ENCODE measurements at places on chromosomes 16 and 17.

DNA sequence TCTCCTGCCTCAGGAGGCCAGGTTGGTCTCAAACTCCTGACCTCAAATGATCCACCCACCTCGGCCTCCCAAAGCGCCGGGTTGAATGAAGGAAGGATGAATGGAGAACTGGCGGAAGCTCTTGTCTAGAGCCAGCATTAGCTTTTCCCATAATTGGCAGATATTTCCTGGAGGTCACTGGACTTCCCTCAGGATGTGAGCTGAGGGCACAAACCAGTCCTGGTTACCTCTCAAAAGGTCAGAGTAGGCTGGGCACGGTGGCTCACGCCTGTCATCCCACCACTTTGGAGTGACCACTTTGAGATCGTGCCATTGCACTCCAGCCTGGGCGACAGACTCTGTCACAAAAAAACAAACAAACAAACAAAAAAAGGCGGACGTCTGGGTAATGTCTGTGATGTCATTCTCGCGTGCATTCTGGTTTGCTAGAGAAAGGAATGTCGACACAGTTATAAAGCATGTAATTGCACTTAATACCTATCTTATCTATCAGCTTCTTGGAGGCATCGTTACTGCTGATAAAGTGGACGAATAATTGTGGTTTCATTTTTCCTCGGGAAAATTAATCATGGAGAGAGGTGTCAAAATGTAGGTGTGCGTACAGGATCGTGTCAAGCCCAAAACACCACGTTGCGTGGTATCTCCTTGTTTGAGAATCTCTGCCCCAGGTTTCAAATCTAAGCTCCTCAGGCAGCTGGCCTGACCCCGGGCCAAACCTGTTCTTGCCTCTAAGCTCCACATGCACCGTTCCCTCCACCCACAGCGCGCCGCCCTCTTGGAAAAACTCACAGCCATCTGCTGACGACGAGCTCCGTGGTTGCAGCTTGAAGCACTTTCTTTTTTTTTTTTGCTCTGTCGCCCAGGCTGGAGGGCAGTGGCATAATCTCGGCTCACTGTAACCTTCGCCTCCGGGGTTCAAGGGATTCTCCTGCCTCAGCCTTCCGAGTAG is 6.4 kb upstream of the CRK start:
- DNase-seq: no peak

GRCh38 chr17:83200231-83200699 is 120.9 kb downstream of the METRNL start:
- no peak for DNase-seq

DNA sequence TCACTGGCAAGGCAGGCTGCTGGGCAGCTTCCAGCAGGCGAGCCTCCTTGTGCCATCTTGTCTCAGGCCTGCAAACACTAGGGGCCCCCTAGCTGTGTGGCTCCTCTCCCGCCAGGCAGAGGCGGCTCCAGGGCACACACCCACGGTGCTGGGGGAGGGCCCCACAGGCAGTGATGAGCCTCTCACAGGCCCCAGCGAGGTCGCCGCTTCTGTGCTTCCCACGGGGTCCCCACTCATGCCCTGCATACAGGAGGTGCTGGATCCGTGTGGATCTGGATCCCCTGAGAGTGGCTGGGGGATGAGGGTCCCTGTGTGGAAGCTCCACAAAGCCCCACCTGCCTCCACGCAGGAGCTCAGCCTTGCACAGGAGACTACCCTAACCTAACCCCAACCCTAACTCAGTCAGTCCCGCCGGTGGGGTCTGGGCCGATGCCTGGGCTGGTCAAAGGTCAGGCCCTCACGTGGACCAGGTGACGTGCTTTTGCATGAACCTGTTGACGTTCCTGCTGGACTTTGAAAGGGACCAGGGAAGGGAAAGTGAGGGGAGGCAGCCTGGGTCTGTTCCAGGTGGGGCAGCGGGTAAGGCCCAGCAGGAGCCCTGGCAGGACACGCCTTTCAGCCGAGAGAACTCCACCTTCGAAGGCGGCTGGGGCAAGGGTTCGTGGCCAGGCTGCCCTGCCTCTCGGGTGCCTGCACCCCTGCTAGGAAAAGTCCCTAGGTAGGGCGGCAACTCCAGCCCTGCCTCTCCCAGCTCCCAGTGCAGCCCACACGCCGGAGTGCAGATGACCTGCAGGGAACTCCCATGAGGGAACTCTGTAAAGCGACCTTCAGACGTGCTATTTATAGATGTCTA is 5.2 kb downstream of the SECTM1 start:
- no peak for DNase-seq

GRCh38 chr17:78965491-78965924 is 14.2 kb downstream of the LGALS3BP start:
- no peak for DNase-seq

GRCh38 chr17:57210972-57211411 is 45.3 kb upstream of the MSI2 start:
- DNase-seq: no peak

- DNase-seq: no peak
These were observed 3.7 kb downstream of the ARHGAP27 start for GRCh38 chr17:45428931-45429338.

DNA sequence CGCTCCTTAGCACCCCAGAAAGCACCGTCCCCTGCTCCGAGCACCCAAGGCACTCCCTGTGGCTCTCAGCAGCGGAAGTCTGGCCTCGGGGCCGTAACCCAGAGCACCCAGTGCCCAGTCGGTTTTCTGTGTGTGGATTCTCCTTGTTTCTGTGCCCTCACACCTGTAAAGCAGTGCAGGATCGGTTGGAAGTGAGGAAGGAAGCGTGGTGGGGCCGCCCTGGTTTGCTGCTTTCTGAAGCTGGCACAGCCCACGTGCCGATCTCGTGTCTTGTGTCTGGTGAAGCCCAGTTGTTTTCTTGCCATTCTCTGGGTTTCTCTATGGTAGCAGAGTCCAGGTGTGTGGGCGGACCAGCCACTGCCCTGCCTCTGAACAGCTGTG is 3.7 kb downstream of the ACSF3 start:
- no peak for DNase-seq

GRCh38 chr16:88853325-88853941 is 3.3 kb downstream of the GALNS start:
- no peak for DNase-seq

GRCh38 chr17:56136301-56136700 is 17.0 kb upstream of the ANKFN1 start:
- DNase-seq: no peak

GRCh38 chr16:49419862-49420261 is 46.3 kb downstream of the C16orf78 start:
- no peak for DNase-seq

- no peak for DNase-seq
These were observed 7.1 kb upstream of the ZNF747 start for GRCh38 chr16:30541502-30542329.

- no peak for DNase-seq
These were observed 46.3 kb downstream of the DNAH9 start for GRCh38 chr17:11644265-11645212.

DNA sequence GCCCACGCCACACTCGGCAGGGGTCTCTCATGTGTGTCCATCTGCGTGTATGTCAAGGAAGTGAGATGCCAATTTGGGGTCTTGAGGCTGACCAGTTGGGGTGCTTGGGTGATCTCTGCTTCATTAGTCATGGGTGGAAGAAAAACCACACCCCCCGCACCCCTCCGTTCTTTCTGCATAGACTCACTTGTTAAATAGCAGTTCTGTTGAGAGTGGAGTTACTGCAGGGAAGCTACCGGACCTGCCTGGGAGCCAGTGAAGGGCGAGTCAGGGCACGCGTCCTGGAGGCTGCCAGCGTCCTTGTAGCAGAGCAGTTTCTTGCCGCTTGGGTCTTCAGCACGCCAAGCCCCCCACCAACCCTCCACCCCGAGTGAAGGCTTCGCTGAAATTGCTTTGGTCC is 8.5 kb downstream of the SNN start:
- DNase-seq: no peak

GRCh38 chr16:1535391-1536291 is 2.2 kb downstream of the TMEM204 start:
- DNase-seq: no peak

- no peak for DNase-seq
These were observed 125.0 kb upstream of the HS3ST2 start for GRCh38 chr16:22688930-22689329.

GRCh38 chr16:86990451-86990850 is 326.7 kb downstream of the C16orf95 start:
- no peak for DNase-seq

DNA sequence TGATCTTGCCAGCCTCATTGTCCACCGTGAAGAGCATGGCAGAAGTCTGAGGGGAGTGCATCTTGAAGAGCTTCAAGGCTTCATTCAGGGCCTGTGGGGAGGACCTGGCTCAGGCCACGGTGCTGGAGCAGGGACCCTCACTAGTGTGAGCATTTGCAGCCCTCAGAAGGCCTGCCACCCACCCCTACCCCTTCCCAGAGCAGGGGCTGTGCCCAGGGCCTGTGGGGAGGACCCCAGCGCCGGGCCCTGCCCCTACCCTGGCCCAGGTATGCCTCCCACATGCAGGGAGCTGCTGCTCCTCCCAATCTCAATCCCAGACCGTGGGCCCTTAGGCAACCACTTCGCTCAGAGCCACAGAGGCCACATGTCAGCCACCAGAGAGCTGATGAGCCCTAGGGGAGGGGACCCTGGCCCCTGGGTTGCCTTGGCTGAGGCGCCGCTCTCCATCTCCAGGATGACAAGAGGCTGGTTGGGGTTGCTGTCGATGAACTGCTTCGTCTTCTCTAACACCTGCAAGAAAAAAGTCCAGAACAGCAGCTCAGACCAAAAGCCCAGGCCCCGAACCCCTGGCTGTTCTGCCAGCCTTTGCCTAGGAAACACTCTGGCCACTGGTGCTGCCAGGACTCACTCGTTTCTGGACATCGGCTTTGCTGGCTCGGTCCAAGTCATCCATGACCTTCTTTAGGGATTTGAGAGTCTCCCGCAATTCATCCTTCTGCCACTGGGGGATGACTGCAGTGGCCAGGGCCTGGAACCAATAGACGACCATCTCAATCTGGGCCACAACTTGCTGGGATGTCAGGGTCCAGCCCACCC is 1.8 kb upstream of the EXOSC6 start:
- no peak for DNase-seq

GRCh38 chr17:33124871-33125551 is 133.4 kb downstream of the SPACA3 start:
- DNase-seq: no peak

DNA sequence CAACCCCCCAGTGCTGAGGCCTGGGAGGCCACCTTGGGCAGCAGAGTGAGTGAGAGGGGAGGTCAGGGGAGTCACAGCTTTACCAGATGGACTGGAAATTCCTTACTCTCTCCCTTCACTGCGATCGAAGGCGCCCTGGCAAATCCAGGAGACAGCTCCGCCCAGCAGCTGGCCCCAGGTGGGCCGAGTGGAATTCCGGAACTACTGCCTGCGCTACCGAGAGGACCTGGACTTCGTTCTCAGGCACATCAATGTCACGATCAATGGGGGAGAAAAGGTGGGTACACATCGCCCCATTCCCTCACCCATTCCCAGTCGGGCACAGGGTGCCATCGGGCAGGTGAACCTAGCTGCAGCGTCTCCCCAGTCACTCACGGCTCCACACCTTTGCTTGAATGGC is 91.6 kb downstream of the ABCC6 start:
- no peak for DNase-seq

GRCh38 chr17:42928714-42929496 is 28.3 kb downstream of the G6PC1 start:
- DNase-seq: peak; percentile 15

DNA sequence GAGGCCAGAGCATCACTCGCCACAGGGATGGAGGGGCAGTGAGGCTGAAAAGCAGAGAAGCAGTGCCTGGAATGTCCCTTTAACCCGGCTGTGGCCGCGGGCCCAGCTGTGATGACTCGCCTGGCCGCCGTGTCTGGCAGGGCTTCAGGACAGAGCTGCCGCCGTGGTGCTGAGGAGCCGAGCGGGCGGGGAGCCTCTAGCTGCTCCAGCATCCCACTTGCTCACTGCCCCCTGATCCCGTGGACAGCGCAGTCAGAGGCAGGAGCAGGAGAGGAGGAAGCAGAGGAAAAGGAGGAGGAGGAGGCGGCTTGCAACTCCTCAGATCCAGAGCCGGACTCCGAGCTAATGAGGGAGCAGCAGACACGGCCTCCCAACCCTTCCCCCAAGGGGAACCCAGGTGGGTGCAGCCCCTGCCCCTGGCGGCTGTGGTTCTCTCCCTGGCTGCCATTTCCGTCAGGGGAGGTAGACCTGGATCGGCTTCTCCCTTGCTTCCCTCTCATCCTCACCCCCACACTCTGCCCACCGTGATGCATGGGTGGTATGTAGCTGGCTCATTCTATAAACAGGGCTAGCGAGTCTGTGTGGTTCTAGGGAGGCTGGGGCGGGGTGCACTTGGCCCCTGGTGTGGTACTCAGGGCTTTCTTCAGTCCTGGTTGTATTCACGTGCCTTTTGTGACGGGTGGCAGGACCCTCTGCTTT is 165.7 kb downstream of the CMIP start:
- no peak for DNase-seq

- DNase-seq: no peak
These were observed 2.5 kb downstream of the SGCA start for GRCh38 chr17:50168319-50168718.

DNA sequence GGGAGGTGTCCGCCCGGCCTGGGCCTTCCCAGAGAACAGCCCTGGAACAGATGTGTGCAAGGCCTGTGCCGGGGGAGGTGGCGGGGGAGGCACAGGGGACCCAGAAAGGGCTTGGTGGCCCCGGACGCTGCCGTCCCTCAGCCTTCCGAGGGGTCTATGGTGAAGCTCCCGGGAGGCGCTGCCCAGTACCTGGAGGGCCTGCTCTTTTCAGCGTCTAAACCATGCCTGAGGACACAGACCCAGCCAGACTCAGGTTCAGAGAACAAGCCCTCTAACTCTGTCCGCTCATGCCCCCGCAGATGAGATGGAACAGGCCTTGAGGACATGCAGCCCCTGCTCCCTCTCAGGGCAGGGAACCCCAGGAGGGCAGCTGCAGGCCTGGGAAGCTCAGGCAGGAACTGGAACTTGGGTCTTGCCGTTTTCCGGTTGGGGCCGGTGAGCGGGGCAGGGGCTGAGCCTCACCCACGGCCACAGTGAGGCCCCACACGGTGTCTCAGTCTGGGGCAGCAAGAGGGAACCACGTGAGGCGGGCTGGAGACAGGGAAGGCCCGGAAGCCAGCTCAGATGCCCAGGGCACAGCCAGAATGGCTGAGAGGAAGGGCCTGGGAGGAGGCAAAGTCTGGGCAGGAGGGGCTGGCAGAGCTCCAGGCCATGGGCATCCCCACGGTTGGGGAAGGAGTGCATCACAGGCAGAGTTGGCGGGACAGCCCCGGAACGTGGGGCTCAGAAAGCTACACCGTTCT is 12.5 kb downstream of the SLC16A3 start:
- DNase-seq: no peak

- DNase-seq: no peak
These were observed 383.8 kb downstream of the ZFHX3 start for GRCh38 chr16:72664056-72664508.

DNA sequence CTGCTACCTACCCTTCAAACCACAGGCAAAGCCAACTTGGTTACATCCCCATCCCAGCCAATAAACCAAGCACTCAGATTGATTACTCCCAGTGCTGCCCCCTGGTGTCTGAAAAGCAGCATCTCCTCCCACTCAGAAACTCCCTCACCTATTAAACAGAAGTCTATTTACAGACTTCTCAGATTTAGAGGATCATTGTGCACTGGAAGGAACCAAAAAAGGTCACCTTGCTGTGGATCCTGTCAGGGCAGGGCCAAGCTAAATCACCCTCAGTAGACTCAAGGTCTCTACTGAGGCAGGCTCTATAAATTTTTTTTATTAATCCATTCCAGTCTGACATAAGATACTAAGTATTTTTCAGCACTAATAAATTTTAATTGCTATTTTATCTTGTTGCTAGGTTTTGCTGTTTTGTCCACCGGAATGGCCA is 17.6 kb downstream of the HIGD1B start:
- no peak for DNase-seq

GRCh38 chr17:31279401-31279800 is 17.6 kb downstream of the OMG start:
- DNase-seq: no peak
